ENCODE measurements at places on chromosomes 11 and 22. TPM values are rescaled to one million over a fixed set of nuclear protein-coding genes. Genes with fewer than 3 reads are reported as not detected.
A peak's percentile ranks its signal among the peaks of the same experiment; 100 is the strongest.

- peaks cover 7% of the 10 kb centered on the region for H3K36me3 ChIP-seq
- peaks cover 16% of the 10 kb centered on the region for H3K4me1 ChIP-seq
- H3K4me3 ChIP-seq = peak overlapping the region; percentile 67
These were observed 16.6 kb downstream of the CRELD2 start for GRCh38 chr22:49934891-49935557.

The SLC5A4 gene
- not detected for total RNA-seq

DNA sequence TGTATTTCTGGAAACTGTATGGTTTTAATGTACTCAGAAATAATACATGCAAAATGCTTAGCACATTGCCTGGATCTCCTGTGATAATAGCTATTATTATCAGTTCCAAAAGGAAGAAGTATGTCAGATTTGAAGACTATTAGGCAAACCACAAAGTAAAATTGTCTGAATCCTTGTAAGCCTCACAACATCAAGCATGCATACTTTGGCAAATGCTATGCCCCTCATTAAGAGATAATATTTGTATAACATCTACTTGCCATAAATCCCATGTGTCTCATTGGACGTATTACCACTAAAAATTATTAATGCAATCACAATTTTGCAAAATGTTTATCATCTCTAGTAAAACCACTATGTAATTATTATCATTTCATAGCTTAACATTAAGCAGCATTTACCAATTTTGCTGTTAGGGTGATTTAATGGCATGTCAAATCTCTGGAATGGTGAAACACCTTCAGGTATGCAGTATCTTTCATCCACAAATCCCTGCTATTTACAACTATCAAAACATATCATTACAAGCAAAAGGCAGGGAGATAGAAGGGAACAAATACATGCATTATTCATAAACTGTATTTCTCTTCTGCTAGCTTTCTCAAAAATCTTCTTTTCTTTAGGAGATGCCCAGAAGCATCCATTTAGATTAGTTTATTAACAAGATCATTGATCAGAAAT, 974.6 kb upstream of the RAG2 start:
- H3K4me3 ChIP-seq = no peak overlapping the region
- DNase-seq = no peak
- no peak overlapping the region for H3K27ac ChIP-seq

The DERL3 gene
- not detected for total RNA-seq

DNA sequence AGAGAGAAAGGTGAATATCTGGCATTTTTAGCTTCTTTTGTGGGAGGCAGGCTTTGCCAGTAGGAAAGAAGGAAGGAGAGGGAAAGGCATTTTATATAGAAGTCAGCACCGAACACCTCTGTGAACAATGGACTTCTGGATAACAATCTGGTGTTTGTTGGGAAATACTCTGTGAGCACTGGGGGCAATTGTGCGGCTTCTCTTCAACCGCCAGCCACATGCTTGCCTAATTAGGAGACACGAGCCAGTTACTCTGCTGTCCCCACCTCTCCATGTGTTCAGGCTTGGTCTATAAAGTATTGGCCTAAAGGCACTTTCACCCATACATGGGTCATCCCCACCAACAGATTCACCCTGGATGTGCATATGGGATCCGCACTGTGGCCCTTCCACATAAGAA, 523.6 kb downstream of the NTM start:
- no peak overlapping the region for H3K4me3 ChIP-seq
- H3K27ac ChIP-seq = no peak overlapping the region
- H3K36me3 ChIP-seq = no peaks in the 10 kb centered on the region
- DNase-seq = no peak
- no peaks in the 10 kb centered on the region for H3K4me1 ChIP-seq

GRCh38 chr22:50739279-50739691, 1.3 kb downstream of the ACR start:
- H3K36me3 ChIP-seq = no peaks in the 10 kb centered on the region
- H3K27me3 ChIP-seq = peaks cover 34% of the 10 kb centered on the region
- no peak overlapping the region for H3K27ac ChIP-seq
- H3K4me3 ChIP-seq = no peak overlapping the region
- no peaks in the 10 kb centered on the region for H3K4me1 ChIP-seq

DNA sequence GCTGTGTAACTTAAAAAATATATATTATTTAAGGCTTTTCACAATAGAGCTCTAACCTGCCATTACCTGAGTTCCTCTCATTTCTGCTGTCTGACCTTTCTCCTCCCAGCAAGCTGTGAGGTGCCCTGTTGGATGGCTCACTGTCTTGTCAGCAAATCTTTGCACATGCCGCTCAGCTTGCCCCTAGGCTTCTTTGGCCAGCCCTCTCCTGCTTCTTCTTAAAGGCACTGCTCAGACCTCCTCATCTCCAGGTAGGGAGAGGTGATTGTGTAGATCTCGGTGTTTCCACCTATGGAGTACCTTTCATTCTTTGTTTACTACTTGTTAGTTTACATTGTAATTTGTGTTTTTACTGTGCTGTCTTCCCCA, 96.5 kb downstream of the EXT2 start:
- no peaks in the 10 kb centered on the region for H3K27me3 ChIP-seq
- H3K27ac ChIP-seq = no peak overlapping the region
- no peak overlapping the region for H3K4me3 ChIP-seq
- no peaks in the 10 kb centered on the region for H3K4me1 ChIP-seq
- DNase-seq = no peak
- H3K36me3 ChIP-seq = peaks cover 16% of the 10 kb centered on the region

The FAU gene
- 1,049 TPM for total RNA-seq

DNA sequence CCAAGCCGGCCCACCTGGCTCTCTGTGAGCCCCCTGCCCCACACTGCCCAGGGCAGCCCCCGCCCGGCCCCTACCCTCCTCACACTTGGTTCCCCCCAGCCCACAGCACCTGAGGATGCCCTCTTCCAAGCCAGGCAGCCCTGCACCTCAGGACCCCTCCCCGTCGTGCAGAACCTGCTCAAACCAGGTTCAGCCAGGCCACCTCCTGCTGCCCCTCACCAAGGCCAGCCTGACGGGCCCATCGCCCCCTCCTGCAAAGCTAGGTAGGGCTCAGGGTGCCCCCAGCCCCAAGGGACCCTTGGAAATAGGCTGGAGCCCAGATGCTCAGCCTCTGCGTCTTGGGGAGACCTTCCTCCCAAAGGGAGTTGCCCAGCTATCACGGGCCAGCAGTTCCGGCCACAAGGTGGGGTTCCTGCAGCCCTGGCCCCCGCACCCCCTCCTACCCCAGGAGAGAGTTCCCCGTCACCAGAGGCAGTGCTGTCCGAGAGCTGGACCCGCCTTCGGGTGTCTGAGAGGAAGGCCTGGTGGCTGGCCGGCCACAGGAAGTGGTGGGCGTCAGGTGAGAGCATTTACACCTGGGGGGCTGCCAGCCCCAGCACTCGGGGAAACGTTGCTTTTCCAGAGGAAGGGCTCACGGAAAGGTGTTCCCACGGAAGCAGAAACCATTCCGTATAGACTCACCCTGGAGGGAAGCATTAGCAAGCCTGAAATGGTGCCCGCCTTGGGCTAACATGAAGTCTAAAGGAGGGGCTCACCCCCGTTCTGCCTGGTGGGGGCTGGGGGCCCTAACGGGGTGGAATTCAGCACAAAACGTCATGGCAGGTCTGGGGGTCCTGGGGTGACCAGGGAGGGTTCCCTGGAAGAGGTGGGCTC, 3.2 kb upstream of the SYT8 start:
- H3K4me3 ChIP-seq = no peak overlapping the region
- no peaks in the 10 kb centered on the region for H3K27me3 ChIP-seq
- peaks cover 59% of the 10 kb centered on the region for H3K4me1 ChIP-seq
- H3K27ac ChIP-seq = peak overlapping the region; percentile 75
- no peak for DNase-seq

The MS4A6E gene
- total RNA-seq = not detected

The TEX12 gene
- not detected for total RNA-seq
